Activated T-cell treated with anti-CD3 and anti-CD28 coated beads, Interleukin-2, amount 50 U/mL, for 72 hours (primary cell): ENCODE measurements at places on chromosomes 2 and 18. TPM values are rescaled to one million over a fixed set of nuclear protein-coding genes. Genes with fewer than 3 reads are reported as not detected.
A peak's percentile ranks its signal among the peaks of the same experiment; 100 is the strongest.

DNA sequence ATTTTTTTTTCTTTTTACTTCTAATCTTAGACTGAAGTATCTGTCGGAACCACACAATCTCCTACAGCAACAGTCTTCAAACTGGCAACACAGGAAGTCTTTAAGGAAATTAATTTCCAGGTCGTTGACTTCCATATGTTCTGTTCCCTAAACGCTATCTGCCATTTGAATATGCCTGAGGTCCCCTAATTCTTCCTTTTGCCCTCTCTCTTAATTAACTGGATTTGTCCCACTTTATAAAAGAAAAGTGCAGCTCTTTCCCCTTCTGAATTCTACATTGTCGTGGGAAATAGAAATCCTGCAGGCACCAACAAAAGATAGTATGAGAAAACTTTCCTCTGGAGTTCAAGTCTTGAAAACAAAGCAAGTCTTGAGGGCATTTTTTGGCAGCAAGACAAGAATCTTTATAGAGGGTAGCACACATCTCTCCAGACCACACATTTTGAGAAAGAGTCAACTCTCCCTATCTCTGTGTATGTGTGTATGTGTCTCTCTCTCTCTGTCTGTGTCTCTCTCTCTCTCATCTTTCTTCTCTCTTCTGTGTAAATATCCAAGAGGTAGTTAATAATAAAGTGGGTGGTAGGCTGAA is 879.8 kb downstream of the SOCS6 start:
- H3K4me1 ChIP-seq, result no peaks in the 10 kb centered on the region
- no peaks in the 10 kb centered on the region for H3K36me3 ChIP-seq
- no peaks in the 10 kb centered on the region for H3K27me3 ChIP-seq

The SLC9A4 gene
- not detected for total RNA-seq

The NOSTRIN gene
- not detected for total RNA-seq

The GCG gene
- total RNA-seq, result not detected

The ASPRV1 gene
- total RNA-seq, result 1.0 TPM

The SIX3 gene
- total RNA-seq, result not detected

- no peak overlapping the region for H3K27ac ChIP-seq
- peaks cover 5% of the 10 kb centered on the region for H3K36me3 ChIP-seq
- H3K4me3 ChIP-seq, result no peak overlapping the region
These were observed 59.5 kb downstream of the MFSD6 start for GRCh38 chr2:190467575-190468083.

GRCh38 chr2:71353248-71353647 is 21.7 kb downstream of the ZNF638 start:
- no peaks in the 10 kb centered on the region for H3K27me3 ChIP-seq
- H3K36me3 ChIP-seq, result peaks cover 31% of the 10 kb centered on the region
- peaks cover 43% of the 10 kb centered on the region for H3K4me1 ChIP-seq
- peak overlapping the region; percentile 40 for H3K27ac ChIP-seq
- peak overlapping the region; percentile 53 for H3K4me3 ChIP-seq
- peak; percentile 7 for DNase-seq

GRCh38 chr2:222709191-222709891 is 37.9 kb downstream of the MOGAT1 start:
- H3K27me3 ChIP-seq, result peaks cover 27% of the 10 kb centered on the region
- no peak for DNase-seq
- peaks cover 24% of the 10 kb centered on the region for H3K4me1 ChIP-seq
- H3K4me3 ChIP-seq, result no peak overlapping the region
- no peaks in the 10 kb centered on the region for H3K36me3 ChIP-seq
- no peak overlapping the region for H3K27ac ChIP-seq

The MC5R gene
- total RNA-seq, result not detected

DNA sequence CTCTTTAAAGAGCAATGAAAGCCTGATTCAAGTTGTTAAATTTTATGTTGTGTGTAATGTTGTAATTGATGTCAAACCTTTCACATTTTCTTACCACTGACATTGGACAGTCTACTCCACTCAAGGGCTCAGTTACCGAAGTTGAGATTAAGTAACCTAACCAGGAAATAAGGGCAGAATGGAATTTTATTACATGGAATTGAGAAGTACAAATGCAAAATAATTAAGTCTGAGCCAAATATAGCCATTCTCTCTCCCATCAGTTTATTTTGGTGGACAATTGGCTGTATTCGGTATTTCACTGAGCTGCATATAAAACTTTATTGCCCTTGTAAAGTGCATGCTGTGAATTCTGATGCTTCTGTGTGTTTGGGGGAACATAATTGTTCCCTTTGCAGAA is 231.5 kb downstream of the TTC32 start:
- no peaks in the 10 kb centered on the region for H3K4me1 ChIP-seq
- no peak for DNase-seq
- peaks cover 8% of the 10 kb centered on the region for H3K27me3 ChIP-seq
- H3K27ac ChIP-seq, result no peak overlapping the region

DNA sequence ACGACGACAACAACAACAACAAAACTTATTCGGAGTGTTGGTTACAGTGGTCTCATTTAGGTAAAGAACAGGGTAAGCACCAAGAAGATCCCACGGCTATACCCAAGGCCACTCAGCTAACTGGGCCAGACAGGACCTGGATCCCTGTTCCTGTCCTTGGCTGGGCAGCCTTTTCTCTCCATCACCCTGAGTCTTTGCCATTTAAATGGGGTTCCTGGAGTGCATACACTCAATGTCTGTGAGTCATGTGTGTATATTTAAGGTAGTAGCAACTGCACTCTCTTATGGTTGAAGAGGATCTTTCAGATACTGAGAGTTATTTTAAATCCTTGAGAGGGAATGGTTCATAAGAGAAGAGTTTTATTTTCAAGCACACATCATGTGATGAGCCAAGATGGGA is 35.3 kb downstream of the ADCYAP1 start:
- H3K27me3 ChIP-seq, result peaks cover 32% of the 10 kb centered on the region
- H3K27ac ChIP-seq, result no peak overlapping the region
- no peaks in the 10 kb centered on the region for H3K36me3 ChIP-seq
- H3K4me1 ChIP-seq, result no peaks in the 10 kb centered on the region
- H3K4me3 ChIP-seq, result no peak overlapping the region
